T-cell (primary cell): ENCODE measurements at places on chromosomes 2 and 18.

GRCh38 chr2:69177785-69178636 lies 165.0 kb downstream of the ANTXR1 start:
- no peaks in the 10 kb centered on the region for H3K36me3 ChIP-seq
- H3K27me3 ChIP-seq = no peaks in the 10 kb centered on the region

DNA sequence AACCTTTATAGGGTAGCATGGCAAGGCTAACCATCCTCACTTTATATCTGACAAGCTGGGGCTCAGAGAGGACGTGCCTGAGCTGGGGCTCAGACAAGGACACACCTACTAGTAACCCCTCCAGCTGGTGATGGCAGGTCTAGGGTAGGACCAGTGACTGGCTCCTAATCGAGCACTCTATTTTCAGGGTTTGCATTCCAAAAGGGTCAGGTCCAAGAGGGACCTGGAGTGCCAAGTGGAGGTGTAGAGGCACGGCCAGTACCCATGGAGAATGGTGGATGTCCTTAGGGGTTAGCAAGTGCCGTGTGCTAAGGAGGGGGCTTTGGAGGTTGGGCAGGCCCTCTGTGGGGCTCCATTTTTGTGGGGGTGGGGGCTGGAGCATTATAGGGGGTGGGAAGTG lies 1.2 kb upstream of the DES start:
- H3K4me3 ChIP-seq = no peak overlapping the region
- H3K27me3 ChIP-seq = peaks cover 11% of the 10 kb centered on the region
- no peak for DNase-seq

DNA sequence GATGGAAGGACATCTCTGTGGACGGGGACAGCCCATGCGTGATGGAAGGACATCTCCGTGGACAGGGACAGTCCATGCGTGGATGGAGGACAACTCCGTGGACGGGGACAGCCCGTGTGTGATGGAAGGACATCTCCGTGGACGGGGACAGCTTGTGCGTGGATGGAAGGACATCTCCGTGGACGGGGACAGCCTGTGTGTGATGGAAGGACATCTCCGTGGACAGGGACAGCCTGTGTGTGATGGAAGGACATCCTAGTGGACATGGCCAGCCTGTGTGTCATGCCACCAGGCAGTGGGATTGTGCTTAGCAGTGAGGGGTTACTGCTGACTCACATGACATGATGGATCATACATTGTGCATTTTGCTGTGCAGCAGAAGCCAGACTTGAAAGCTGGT lies 30.0 kb upstream of the NFATC1 start:
- H3K27ac ChIP-seq = no peak overlapping the region
- H3K27me3 ChIP-seq = no peaks in the 10 kb centered on the region
- DNase-seq = no peak
- no peak overlapping the region for H3K4me3 ChIP-seq

DNA sequence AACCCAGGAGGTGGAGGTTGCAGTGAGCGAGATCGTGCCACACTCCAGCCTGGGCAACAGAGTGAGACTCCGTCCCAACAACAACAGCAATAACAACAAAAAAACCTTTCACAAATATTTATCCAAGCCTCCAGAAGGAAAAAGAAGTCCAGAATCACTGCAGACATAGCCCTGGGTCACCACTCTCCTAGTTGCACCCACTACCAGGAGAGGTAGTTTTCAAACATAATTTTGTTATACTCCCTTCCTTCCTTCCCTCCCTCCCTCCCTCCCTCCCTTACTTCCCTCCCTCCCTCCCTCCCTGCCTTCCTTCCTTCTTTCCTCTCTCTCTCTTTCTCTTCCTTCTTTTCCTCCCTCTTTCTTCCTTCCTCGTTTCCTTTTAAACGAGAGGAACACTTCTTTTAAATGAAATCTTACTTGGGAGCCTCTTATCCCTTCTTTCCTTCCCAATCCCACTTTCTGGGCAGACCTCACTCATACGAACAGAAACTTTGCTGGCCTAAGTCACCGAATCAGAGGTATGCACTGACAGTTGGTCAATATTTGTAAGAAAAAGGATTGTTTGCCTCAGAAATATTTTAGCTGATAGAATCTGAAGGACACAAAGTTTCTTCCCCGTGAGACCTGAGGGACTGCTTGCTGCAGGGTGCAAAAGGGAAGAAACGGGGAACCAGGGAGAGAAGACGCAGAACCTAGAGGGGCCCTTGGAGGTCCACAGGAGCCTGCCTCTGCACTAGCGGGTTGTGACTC lies 88.1 kb upstream of the AGAP1 start:
- no peak for DNase-seq
- no peaks in the 10 kb centered on the region for H3K36me3 ChIP-seq
- H3K4me1 ChIP-seq = no peaks in the 10 kb centered on the region
- no peak overlapping the region for H3K4me3 ChIP-seq
- no peaks in the 10 kb centered on the region for H3K27me3 ChIP-seq
